ENCODE measurements at places on chromosomes 3 and 15.

GRCh38 chr15:28885630-28886430, at the start of gene APBA2:
Gene APBA2, plus strand, starts transcription at chr15:28885974. Its CDS starts 167,911 bp downstream, at chr15:29053885.
- DNase-seq: no peak

DNA sequence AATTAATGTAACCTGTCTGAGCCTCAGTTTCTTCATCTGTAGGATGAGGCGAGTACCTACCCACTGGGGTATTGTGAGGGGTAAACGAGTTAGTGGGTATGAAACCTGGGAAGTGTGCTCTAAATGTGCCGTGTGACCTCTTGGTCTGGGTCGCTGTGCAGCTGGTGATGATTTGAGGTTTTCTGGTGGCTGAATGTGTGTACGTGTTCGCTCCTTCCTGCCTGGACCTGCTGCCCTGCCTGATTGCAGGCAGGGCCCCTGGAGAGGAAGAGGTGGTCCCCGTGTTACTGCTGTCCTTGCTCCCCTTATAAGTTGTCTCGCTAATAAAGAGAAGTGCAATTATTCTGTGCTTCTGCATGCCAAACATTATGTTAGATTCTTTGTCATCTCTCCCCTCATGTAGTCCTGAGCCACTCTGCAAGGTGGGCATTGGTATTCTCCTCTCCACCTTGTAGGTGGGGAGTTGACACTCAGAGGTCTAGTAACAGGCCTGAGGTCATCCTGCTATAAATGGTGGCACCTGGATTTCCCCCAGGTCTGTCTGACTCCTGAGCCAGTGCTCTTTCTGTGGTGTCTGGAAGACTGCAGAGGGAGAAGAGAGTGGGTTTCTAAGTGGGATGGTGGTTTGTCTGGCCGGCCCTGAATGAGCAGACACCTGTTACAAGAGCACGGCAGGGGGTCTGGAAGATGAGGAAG, 15.7 kb downstream of the PDIA5 start:
- DNase-seq: peak; percentile 53

DNA sequence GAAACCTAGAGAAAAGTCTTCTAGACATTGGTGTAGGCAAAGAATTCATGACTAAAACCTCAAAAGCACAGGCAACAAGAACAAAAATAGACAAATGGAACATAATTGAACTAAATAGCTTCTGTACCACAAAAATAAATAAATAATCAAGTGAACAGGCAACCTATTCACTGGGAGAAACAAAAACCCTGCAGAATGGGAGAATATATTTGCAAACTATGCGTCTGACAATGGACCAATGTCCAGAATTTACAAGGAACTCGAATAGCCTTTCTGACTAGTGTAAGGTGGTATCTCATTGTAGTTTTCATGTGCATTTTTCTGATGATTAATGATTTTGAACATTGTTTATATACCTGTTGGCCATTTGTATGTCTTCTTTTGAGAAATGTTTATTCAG, 37.0 kb upstream of the GCSAM start:
- DNase-seq: no peak

DNA sequence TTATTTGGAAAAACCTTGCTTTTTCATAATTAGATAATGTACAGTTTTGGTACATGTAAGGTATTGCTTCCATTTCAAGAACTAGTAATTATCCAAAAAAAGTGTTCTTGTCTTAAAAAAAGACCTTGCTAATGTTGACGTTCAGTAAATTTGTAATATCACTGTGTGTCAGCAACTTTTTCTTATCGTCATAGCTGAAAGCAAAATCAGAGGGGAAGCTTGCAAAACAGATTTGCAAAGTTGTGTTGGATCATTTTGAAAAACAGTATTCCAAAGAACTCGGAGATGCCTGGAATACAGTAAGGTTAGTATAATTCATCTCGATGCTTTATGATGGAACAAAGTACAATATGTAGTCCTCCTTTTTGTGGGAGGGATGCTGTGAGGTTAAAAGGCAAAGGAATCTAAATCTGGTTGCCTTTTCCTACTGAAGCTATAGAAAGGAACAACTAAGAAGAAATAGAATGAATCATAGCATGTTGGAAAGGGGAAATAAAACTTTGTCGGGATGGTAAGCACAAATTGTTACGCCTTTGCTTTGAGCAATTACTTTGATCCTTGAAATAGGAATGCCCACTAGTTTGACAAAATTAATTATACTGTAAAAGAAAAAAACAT, 1.5 kb downstream of the NSUN3 start:
- DNase-seq: no peak

DNA sequence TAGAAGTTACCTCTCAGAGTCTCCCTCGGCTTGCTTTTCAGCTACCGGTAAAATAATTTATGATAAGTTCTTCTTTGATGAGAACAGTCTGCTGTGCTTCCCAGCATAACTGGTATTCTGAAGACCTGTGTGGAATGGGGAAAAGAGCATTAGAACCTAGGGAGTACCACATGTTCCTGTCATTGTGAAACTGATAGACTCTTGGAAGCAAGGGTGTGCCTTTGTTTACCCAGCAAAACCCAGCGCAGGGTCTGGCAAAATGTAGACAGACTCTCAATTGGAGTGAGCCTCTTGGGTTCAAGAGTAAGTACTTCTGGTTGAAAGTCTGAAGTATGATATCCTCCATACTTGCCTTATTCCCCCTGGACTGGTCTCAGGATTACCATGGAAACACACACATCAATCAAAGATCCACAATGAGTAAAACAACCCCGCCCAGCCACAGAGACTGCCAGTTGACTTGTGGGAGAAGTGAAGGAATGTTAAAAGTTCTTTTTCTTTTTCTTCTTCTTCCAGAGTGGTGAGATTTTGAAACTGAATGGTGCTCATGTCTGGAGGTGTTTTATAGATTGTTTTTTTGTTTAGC, 652.4 kb upstream of the NAALADL2 start:
- DNase-seq: no peak

DNA sequence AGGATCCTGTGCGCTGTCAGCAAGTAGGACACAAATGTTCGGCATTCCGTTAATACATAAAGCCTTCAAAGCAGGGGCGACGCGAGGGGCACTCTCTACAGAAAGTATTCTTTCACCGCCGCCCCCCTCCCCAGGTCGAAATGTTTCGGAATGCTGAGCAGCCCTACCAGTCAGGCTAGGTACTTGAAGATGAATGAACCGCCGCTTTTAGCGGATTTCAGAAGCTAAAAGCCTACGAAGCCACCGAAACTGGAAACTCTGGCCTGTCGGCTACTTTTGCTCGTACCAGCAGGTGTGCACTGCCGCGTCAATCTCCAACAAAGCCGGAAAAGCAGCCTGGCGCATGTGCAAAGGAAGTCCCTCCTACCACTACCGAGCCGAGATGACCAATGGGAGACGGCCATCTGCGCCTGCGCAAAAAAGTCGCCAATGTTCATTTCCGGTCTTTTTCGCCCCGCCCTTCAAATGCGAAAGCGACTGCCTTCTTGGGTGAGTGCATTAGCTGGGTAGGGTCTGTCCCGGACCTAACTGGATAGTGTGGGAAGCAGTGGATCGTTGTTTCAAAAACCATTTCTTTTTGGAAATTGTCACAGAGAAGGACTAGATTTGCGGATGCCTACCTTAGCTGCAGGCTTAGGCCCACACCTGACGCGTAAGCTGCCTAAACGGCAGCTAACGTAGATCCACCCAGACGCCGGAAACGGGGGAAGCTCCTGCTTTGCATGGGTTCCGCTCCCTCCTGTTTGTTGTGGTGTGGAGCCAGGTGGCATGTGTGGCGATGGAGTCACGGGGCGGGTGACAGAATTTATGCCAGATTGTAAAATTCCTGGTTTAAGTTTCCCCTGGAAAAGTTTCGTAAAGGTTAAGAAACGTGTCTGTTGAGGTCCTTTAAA, at the start of gene WDR5B:
Gene WDR5B (minus strand): TSS at position 301 of the 893 bp plus-strand sequence. CDS start 534 bp downstream, outside the sequence.
- DNase-seq: peak; percentile 94

- DNase-seq: no peak
These were observed 171.7 kb downstream of the C3orf38 start for GRCh38 chr3:88321363-88322050.

- no peak for DNase-seq
These were observed 61.7 kb downstream of the TAMM41 start for GRCh38 chr3:11784971-11785377.

DNA sequence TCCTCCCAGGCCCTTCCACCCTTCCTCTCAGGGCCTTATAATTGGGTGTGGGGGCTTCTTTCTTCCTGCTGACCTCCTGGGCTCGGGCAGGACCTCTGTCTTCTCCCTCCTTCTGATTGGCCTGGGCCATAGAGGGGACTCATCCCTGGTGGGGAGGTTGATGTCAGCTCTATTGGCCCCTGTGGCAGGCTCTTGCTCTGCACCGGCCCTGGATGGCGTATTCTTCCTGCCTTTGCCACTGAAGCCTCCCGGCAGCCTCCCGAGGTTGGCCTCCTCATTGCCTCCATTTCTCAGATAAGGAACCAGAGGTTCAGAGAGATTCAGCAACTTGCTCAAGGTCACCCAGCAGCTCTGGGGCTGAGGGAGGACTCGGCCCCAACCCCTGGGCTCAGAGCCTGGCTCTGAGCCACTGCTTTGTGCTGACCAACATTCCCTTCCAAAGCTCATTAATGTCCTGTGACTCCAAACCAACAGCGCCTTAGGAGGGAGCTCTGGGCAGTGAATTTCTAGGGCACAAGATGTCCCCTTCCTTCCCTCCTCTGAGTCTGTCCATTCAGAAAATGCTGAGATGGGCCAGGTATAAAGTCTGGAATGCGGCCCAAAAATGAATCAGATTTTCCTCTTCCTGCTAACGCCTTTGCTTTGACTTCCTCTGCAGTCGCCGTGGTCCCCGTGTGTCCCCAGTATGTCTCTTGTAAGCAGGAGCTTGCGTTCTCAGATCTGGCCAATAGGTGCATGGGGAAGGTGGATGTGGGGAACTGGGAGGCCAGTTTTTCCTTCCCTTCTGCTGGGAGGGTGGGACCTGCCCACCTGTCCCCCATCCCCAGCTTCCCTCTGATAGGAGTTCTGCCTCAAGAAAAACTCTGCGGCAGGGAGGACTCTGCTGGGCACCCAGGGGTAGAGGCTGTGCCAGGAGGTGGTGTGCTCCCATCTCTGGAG, 74.2 kb downstream of the HMCES start:
- no peak for DNase-seq

- no peak for DNase-seq
These were observed 24.9 kb upstream of the KBTBD12 start for GRCh38 chr3:127889976-127890650.
